ENCODE measurements at places on chromosomes 11 and 22.
A peak's percentile ranks its signal among the peaks of the same experiment; 100 is the strongest.

DNA sequence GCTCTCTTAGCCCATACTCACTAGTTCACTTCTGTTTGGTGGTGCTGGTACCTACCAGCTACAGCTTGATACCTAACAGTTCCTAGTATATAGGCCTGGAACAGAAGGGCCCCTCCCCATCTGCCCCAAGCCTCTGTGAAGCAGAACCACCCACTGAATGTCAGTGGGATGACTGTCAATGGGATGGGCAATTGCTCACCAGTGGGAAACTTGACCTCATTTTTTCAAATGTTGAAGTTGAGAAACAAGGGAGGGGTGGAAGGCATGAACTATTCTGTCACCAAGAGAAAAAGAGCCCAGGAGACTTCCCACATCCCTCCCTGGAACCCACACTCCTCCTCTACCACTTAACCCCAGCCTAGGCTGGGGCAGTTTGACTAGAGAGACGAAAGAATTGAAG, at the start of gene NLRP10:
Gene NLRP10, minus strand, starts transcription at position 62 of the 400 bp plus-strand sequence. CDS start 1,952 bp downstream, outside the sequence.
- DNase-seq = no peak

- no peak for DNase-seq
These were observed at the start of gene PYGM for GRCh38 chr11:64759722-64760719. Gene PYGM (minus strand): TSS chr11:64759974. CDS start chr11:64759898, 76 bp downstream.

GRCh38 chr11:4862447-4863236, 13.6 kb upstream of the OR51S1 start:
- DNase-seq = no peak

GRCh38 chr11:61727401-61727811, 25.0 kb upstream of the MYRF start:
- DNase-seq = no peak

DNA sequence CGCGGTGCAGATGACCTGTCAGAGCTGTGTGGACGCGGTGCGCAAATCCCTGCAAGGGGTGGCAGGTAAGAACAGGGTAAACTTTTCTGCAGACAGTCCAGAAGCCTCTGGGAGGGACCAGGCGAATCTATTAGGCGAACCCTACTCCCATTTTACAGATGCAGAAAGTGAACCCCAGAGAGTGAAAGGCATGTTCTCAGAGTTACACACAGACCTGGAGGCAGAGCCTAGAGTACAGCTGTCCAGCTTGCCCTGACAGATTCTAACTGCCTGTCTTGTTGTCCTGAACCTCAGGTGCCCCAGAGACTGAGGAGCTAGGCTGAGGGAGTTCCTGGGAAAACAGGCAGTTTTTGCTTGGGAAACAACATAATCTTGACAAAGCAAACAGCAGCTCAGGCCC, 665 bp downstream of the CCS start:
- DNase-seq = no peak

GRCh38 chr11:48036011-48036410, 55.7 kb downstream of the PTPRJ start:
- no peak for DNase-seq

GRCh38 chr11:61598886-61599868, 18.3 kb upstream of the SYT7 start:
- no peak for DNase-seq

DNA sequence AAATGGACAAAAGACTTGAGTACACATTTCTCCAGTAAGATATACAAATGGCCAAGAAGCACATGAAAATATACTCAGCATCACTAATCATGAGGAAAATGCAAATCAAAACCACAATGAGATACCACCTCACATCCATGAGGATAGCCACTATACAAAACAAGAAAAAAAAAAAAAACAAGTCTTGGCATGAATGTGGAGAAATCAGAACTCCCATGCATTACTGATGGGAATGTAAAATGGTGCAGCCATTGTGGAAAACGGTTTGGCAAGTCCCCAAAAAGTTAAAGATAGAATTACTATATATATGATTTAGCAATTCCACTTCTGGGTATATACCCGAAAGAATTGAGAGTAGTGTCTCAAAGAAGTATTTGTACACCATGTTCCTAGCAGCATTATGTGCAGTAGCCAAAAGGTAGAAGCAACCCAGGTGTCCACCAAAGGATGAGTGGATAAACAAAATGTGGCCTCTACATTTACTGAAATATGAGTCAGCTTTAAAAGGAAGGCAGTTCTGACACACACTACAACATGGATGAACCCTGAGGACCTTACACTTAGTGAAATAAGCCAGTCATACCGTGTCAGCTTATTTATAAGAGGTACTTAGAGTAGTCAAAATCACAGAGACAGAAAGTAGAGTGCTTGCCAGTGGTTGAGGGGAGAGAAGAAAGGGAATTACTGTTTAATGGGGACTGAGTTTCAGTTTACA, 146.3 kb downstream of the WNT7B start:
- no peak for DNase-seq

GRCh38 chr11:6443269-6444003, 2.6 kb upstream of the HPX start:
- DNase-seq = peak; percentile 14

GRCh38 chr11:8234910-8235309, 28.8 kb downstream of the LMO1 start:
- no peak for DNase-seq
